ENCODE measurements at places on chromosomes 7 and 10. TPM values are rescaled to one million over a fixed set of nuclear protein-coding genes. Genes with fewer than 3 reads are reported as not detected.
A peak's percentile ranks its signal among the peaks of the same experiment; 100 is the strongest.

ASIC3 gene
- total RNA-seq = not detected

DNA sequence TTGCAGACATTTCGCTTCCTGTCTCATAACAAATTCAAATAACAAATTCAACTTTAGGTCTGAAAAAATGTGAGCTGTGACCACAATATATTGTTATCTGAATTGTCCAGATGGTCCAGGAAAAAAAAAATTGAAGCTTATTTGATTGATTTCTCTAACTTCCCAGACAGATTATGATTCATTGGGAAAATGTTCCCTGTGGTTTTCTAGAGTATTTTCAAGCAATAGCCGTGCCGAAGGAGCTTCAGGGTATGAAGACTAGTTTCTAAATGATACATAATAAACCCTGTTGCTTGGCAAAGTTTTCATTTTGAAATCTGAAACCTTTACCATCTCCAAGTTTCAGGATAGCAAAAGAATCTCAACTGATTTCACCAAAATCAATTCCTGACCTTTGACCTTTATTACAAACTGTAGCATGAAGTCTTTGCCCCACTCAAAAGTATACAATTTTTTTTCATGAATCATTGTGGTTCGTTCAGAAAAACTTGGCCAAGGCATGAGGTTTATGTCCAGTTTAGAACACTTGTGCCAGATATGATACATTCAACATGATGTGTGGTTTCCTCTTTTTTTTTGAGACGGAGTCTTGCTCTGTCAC, 109.9 kb downstream of the JCAD start:
- no peaks in the 10 kb centered on the region for H3K27me3 ChIP-seq
- no peak for DNase-seq

NME8 gene
- not detected for total RNA-seq

DNA sequence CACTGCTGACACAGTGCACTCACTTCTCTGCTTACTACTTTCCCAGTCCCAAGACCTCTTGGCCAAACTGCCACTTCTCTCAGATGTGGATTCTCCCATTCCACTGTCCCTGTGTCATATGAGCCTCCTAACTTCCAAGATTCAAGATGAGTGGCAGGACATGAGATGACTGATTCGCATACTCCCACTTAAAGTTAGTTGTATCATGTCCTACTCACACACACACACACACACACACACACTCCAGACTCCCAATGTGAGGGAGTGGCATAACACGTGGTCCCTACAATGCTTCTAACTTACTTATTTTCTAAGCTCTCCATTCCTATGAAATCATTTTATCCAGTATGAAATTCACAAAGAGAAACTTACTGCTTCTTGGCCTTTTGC, 67.0 kb upstream of the CAV2 start:
- H3K4me1 ChIP-seq = no peaks in the 10 kb centered on the region
- H3K27me3 ChIP-seq = no peaks in the 10 kb centered on the region
- H3K4me3 ChIP-seq = no peak overlapping the region

DNA sequence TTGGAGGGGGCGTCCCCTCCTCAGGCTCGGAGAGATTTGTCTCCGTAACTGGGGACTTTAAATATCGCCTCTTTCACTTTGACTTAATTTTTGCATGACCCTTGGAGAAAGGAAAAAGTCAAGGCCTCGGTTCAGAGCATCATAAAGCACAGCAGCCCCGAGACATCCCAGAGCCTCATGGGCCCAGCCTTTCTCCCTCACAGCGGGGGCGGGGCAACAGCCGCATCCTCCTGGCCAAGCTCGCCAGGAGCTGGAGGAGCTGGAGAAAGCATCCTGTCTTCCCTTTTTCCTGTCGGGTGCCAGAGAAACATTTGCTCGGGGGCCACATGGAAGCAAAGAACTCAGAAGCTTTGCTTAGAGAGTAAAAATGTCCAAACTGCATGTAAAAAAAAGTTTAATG, 43.6 kb upstream of the DPYSL4 start:
- no peak for DNase-seq
- H3K36me3 ChIP-seq = no peaks in the 10 kb centered on the region
- no peak overlapping the region for H3K27ac ChIP-seq
- H3K4me3 ChIP-seq = no peak overlapping the region

DNA sequence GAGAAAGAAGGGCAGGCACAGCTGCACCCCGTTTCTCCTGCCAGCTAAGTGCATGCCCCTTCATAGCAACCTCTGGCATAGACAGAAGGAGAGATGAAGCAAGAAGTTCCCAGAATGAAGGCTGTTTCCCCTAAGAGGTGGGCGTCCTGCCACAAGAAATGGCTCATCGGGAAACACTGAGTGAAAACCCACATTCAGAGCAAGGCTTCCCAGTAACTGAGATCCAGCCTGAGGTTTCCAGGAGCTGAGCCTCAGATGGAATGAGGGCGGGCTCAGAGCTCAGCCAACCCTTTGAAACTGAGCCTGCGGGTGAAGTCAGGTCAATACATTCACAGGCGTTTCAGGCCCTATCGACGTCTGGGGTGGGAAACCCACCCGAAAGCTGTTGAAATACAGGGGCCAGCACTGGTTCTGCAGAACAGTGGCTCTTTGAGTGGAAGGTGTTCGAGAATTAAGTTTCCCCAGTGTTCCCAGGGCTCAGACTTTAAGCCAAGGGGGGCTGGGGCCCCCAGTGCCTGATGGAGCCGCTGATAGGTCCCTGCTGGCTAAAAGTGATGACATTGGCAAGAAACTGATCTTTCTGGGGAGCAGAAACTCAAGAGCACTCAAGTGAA, 510.2 kb downstream of the RPS24 start:
- no peaks in the 10 kb centered on the region for H3K36me3 ChIP-seq
- H3K27me3 ChIP-seq = no peaks in the 10 kb centered on the region
- no peak overlapping the region for H3K4me3 ChIP-seq
- peaks cover 6% of the 10 kb centered on the region for H3K4me1 ChIP-seq
- H3K27ac ChIP-seq = no peak overlapping the region

LRRC61 gene
- total RNA-seq = 16.9 TPM

DNA sequence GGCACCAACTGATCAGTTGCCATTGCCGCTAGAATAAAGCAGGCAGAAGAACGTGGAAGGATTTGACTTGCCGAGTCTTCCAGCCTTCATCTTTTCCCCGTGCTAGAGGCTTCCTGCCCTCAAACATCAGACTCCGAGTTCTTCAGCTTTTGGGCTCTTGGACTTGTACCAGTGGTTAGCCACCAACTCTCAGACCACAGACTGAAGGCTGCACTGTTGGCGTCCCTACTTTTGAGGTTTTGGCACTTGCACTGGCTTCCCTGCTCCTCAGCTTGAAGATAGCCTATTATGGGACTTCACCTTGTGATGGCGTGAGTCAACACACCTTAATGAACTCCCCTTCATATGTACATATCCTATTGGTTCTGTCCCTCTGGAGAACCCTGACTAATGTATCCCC, 57.3 kb upstream of the KCND2 start:
- H3K36me3 ChIP-seq = no peaks in the 10 kb centered on the region
- no peaks in the 10 kb centered on the region for H3K4me1 ChIP-seq
- DNase-seq = no peak
- H3K4me3 ChIP-seq = no peak overlapping the region

DNA sequence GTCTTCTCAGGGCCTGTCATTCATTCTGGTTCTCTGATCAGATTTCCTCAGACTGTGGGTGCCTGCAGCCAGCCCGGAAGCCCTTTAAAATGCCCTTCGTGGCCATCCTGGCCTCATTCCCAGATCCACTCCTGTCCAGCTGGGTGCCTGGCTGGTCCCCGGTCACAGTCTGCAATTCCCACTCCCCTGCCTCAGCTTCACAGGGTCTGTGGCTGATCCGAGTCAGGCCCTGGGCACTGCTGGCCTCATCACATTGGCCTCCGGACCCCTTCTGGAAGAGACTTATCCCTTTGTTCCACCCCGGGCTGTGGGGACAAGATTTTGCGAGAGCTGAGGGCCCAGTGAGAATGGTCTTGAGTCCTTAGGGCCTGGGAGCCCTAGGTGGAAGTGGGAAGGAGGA, 12.1 kb downstream of the DOCK1 start:
- no peak for DNase-seq
- no peaks in the 10 kb centered on the region for H3K36me3 ChIP-seq
- no peak overlapping the region for H3K27ac ChIP-seq
- no peaks in the 10 kb centered on the region for H3K4me1 ChIP-seq
- no peak overlapping the region for H3K4me3 ChIP-seq

LMOD2 gene
- total RNA-seq = not detected

ANXA8 gene
- not detected for total RNA-seq

GLI3 gene
- 16.5 TPM for total RNA-seq

- H3K36me3 ChIP-seq = no peaks in the 10 kb centered on the region
- no peaks in the 10 kb centered on the region for H3K27me3 ChIP-seq
- no peaks in the 10 kb centered on the region for H3K4me1 ChIP-seq
- no peak overlapping the region for H3K27ac ChIP-seq
- no peak for DNase-seq
- no peak overlapping the region for H3K4me3 ChIP-seq
Measured at GRCh38 chr10:42954766-42955492, 121.9 kb upstream of the RET start.

DNA sequence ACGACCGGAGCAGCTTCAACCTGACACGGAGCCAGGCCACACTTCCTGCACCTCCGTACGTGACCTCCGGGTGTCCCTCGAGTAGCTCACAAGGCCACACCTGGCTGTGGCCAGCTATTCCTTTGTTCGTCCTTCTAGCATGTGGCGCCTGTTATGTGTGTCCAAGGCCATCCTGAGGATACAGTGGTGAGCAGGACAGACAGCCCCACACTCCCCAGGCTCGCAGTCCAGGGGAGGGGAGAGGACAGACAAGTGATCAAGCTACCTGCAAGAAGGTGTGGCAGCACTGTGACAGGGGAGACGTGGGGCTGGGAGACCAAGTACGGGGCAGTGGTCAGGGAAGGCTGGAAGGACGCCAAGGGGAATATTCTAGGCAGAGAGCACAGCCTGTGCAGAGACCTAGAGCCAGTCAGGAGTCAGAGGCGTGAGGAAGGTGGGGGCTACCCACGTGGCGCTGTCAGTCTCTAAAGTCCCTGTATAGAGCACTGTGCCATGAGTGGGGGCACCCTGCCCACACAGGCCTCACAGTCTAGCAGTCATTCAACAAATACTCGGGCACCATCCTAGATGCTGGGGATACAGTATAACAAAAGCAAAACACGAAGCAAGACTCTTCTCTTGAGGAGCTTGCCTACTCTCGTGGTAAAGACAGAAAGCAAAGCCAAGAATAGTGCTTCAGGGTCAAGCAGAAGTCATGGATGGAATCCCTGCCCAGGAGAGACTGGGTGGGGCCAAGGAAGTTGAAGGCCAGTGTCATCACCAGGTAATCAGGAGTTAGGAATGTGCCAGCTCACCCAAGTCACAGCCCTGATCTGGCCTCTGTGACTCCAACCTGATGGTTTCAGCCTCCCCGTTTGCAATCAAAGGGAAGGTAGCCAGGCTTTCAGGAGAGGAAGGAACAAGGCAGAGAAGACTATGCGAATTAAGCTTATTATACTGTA, 58.6 kb downstream of the PROSER2 start:
- H3K4me3 ChIP-seq = no peak overlapping the region
- H3K36me3 ChIP-seq = no peaks in the 10 kb centered on the region
- DNase-seq = no peak

DNA sequence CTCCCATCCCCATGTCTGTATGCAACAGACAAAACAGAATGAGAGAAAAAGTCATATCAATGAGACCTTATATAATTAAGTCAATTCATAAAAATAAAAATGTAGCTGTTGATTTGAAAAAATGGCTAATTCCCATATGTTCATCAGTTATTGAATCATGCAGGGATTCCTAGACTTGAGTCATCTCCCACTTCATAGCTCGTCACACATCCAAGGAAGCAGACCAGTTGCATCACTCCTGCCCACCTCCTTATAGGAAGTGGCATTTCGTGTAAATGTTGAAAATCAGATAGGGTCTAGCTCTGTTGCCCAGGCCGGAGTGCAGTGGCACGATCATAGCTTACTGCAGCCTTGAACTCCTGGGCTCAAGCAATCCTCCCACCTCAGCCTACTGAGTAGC, 56.1 kb upstream of the SH2B2 start:
- no peak for DNase-seq
- no peaks in the 10 kb centered on the region for H3K27me3 ChIP-seq
- no peaks in the 10 kb centered on the region for H3K4me1 ChIP-seq

- H3K36me3 ChIP-seq = no peaks in the 10 kb centered on the region
- DNase-seq = no peak
- no peaks in the 10 kb centered on the region for H3K4me1 ChIP-seq
Measured at GRCh38 chr7:39921506-39922175, 28.4 kb upstream of the CDK13 start.

- no peak overlapping the region for H3K4me3 ChIP-seq
- no peaks in the 10 kb centered on the region for H3K36me3 ChIP-seq
- no peak overlapping the region for H3K27ac ChIP-seq
- no peaks in the 10 kb centered on the region for H3K27me3 ChIP-seq
Measured at GRCh38 chr10:108338146-108338545, 1173.6 kb upstream of the SORCS1 start.

DNA sequence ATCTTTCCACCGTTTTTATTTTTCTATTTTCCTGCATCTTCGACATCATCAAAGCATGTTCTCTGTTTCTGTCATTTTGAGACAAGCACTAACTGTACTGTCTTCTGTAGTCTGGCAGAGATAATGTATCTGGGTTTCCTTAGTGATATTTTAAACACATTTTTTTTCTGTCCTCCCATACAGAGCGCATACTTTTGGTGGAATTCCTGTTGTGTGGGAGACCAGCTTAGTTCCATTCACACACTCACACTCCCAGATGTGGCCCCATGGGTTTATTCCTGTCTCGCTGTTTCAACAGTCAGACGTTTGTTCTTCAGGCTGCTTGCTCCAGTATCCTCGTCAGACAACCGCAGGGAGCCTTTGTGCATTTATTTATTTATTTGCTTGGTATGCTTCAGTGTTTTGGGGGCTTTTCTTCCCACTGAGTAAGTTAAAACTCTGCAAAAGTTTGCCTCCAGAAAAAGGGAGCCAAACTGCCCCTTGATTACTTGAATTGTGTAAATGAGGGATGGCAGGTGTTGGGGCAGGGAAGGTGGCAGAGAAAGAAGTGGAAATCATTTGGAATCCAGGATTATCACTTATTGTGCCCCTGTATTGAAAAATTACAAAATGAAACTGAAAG, 456.8 kb upstream of the KLF6 start:
- DNase-seq = peak; percentile 56
- peak overlapping the region; percentile 11 for H3K4me3 ChIP-seq
- no peaks in the 10 kb centered on the region for H3K27me3 ChIP-seq
- H3K36me3 ChIP-seq = no peaks in the 10 kb centered on the region

Data from uterus (tissue), 4 donors.